ENCODE measurements at places on chromosomes 13 and 19. TPM values are rescaled to one million over a fixed set of nuclear protein-coding genes. Genes with fewer than 3 reads are reported as not detected.

The LIPE gene
- 9.7 TPM for total RNA-seq

The NR1H2 gene
- total RNA-seq = 75.2 TPM

The BRSK1 gene
- 1.3 TPM for total RNA-seq

The HAUS8 gene
- total RNA-seq = 14.1 TPM

The USHBP1 gene
- 0.67 TPM for total RNA-seq

The ANKLE1 gene
- 0.67 TPM for total RNA-seq

The ZNF738 gene
- 4.1 TPM for total RNA-seq

The MEIS3 gene
- total RNA-seq = 2.5 TPM

The CYP4F8 gene
- not detected for total RNA-seq

The PCDH20 gene
- 13.2 TPM for total RNA-seq

The CPT1C gene
- 1.5 TPM for total RNA-seq

The OR7D2 gene
- not detected for total RNA-seq

The MYADM gene
- 78.4 TPM for total RNA-seq

The KEAP1 gene
- 54.5 TPM for total RNA-seq

The SLC7A9 gene
- 0.73 TPM for total RNA-seq

DNA sequence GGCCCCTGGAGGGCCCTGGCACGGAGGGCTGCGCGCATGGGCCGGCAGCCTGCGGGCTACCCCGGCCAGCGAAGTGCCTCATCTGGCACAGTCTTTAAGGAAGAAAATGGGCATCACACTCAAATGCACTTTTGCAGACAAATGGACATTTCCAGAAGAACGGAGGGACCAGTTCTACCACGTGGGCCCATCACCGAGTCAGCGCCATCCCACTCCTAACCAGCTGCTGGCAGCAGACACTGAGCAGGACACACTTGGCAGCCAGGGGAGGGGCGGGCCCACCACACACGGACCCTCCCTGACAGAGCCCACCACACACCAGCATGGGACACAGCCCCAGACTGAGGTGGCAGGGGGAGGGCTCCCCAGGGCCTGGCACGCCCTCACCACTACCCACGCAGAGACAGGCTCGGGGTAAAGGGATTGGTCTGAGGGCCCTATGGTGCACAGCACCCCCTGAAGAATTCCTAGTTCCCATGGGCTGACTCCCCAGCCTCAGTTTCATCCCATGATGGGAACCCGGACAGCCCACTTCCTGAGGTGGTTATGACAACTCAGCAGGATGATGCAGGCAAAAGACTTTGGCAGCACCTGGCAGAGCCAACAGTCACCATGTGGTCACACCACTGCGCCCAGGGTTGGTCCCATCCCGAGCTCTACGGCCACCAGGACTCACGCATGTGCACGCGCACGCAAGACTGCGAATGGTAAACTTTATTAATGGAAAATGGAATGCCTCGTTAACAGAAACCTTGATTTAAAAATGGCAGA lies 18.7 kb upstream of the TINCR start:
- DNase-seq = no peak

GRCh38 chr13:20069956-20070355 lies 90.9 kb downstream of the GJA3 start:
- DNase-seq = no peak

GRCh38 chr19:291006-291521 lies at the start of gene PLPP2:
TSS of gene PLPP2 (minus strand) at chr19:291403. CDS start at chr19:291336, 67 bp downstream.
- peak; percentile 51 for DNase-seq

DNA sequence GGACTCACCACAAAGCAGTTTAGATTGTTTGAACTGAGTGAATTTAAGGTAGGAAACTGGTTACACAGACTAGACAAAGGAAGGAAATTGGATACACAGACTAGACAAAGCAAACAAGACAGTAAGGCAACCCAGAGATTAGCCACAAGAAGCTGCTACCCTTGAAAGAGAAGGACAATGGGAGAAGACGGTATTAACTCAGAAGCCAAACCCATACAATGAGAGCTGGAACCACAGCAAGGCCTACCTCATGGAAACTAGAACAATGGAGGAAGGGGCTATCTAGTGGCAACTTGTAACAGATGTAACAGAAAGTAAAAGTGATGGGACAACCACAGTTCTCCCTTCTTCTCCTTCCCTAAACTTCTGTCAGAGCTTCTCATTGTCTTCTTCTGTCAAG lies 410.9 kb upstream of the SPRY2 start:
- DNase-seq = no peak

DNA sequence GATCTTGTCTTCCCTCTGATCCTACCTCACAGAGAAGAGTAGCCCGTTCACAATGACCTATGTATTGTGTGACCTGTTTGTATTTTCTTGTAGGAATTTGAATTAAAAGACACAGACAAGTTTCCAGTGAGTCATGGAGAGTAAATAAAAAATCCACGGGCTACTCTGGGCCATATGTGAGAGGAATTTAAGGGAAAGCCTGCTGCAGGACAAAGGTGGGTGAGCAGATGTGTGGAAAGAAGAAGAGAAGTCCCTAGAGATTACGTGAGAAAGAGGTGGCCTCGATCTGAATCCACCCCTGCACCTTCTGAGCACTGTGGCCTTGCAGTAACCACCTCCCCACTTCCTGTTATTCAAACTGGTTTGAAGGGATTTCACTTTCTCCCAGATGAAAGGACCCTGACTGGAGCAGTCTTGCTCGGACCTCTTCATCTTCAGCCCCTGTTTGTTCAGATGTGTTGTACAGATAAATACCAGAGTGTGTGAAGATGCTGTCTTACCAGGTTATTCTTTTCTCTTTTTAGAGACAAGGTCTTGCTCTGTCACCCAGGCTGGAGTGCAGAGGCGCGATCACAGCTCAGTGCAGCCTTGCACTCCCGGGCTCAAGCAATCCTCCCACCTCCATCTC lies 205.4 kb downstream of the PDS5B start:
- DNase-seq = no peak

GRCh38 chr13:102687520-102687919 lies 7.3 kb downstream of the METTL21C start:
- no peak for DNase-seq

DNA sequence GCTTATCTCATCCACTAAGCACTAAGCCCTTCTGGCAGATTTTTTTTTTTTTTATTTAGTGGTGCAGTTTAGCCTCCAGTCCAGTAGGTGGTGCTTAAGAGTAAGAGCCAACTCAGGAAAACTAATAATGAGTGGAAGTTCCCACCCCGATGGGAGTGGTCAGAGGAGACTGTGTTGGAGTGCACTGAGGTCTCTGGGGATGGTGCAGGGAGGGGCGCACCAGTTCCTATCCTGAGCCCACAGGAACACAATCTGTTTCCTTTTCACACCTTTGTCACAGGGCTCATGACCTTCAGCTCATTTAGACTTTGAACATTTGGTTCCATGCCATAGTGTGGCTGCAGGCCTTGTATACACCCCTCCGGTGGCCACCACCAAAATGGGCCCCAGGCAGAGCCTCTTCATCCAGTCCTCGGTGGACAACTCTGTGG lies 367.4 kb downstream of the SPRY2 start:
- no peak for DNase-seq

GRCh38 chr19:16645140-16645539 lies 14.8 kb downstream of the SMIM7 start:
- no peak for DNase-seq

GRCh38 chr19:4035582-4035981 lies 28.0 kb downstream of the PIAS4 start:
- no peak for DNase-seq

- no peak for DNase-seq
Measured at GRCh38 chr13:98564204-98564603, 12.7 kb downstream of the STK24 start.

- no peak for DNase-seq
Measured at GRCh38 chr13:82370316-82370715, 1512.0 kb downstream of the SLITRK1 start.

- DNase-seq = no peak
Measured at GRCh38 chr19:38036707-38037611, 130.0 kb downstream of the SIPA1L3 start.

DNA sequence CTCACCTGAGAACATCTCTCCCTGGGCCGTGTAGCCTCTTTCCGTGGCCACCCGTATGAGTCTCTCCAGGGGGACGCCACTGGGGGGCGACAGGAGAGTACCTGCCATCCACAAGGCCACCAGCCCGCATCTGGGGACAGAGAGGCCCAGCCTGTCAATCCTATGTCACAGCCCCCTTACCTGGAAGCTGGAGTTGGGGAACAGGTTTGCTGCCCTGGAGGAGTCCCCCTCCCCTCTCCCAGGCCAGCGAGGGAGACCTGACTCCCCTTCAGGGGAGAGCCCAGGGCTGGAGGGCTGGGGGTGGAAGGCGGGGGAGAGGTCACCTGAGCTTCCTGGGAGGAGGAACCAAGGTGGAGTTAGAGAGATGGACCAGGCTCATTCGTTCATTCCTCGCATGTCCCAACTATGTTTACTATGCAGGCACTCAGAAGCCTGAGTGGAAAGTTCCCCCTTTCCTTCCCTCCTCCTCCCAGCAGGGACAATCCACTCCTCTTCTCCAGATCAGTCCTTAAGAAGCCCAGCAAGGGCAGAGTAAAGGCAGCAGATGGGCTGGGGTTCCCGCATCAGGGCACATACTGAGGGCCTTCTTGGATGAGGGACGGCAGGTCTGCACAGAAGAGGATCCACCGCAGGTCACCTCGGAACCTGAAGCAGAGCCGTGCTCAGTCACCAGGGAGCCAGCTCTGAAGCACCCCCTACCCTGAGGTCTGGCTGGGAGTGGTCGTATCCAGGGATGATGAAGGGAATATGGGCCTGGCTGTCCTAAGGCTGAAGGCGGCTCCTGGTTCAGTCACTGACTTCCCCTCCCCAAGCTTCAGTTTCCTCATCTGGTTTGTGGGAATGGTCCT lies 5.5 kb downstream of the ACTMAP start:
- DNase-seq = no peak

- DNase-seq = no peak
Measured at GRCh38 chr13:99354371-99354951, 47.3 kb upstream of the GPR183 start.

DNA sequence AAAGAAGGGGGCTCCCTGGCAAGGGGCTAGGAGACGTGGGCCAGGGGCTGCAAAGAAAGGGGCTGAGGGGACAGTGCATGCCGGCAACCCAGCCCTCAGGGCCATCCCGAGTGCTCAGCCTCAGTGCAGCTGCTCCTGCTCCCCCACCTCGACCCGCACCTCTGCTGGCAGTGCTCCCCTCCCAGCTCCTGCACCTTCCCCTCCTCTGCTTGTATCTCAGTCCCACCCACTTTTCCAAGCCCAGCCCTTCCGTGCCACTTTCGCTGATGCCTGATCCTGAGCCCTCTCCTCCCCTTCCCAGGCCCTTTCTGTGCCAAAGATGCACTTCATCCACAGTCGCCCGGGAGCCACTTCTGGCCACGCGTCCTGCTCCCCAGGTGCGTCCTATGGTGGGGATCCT lies 69.9 kb upstream of the KCTD15 start:
- DNase-seq = no peak

GRCh38 chr13:105363261-105364190 lies 1171.9 kb downstream of the EFNB2 start:
- no peak for DNase-seq

DNA sequence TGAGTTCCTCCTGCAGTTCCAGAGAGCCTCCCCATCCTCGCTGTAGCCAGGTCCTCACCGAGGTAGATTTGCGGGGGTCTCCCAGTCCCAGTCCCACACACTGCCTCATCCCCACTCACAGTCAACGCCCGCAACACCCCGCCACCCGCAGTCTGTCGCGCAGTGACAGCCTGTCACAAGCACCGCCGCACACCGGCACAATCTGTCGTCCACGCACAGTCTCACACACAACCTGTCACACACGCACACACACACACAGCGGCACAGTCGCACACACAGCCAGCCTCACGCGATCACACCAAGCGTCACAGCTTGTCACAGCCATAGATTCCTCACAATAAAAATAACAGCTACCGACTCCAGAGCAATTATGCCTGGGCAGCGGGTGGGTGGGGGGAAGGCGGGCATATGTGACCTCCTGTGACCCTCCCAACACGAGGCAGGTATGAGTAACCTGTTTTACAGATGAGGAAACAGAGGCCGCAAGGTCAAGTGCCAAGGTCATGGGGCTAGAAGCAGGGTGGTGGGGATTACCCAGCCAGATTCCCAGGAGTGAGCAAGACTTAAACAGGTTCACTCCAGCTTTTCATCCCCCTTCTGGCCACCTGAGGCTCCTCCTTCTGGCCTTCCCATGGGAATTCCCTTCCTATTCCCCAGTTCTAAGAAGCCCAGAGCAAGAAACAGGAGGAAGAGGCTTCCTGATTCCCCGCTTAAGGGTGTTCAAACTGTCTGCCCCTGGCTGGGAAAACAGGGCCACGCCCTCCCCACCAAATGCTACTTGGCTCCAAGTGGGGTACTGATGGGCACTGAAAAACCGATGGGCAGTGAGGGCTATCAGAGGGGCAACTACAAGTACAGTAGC lies 13.9 kb downstream of the NFIX start:
- DNase-seq = no peak

GRCh38 chr13:32047793-32048192 lies 16.2 kb downstream of the FRY start:
- DNase-seq = no peak

DNA sequence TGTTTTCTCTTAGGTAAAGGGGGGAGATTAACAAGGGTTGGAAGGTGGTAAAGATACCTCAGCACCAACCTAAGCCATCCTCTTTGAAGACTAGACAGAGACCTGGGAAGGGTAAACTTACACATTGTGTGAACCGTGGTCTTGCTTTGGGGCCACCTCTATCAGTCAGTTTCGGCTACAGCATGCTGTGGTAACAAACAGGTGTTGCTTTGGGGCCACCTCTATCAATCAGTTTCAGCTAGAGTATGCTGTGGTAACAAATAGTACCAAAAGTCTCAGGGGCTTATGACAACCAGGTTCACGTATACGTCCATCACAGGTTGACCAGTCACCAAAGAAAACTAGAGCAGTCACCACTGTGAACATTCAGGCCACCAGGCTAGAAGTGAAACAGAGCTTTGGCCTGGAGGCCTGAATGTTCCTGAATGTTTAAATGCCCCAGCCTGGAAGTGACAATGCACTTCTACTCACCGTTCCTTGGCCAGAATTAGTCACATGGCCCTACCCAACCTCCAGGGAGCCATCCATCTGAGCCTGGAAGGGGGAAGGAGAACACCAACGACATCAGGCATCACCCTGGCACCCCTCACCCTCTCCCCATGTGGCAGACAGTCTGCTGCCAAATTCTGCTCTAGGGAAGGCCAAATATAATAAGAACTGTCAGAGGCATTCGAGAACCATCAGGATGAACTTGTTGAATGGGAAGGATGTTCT lies 3.8 kb downstream of the FXYD7 start:
- DNase-seq = no peak

GRCh38 chr13:93672996-93673395 lies 446.4 kb downstream of the GPC6 start:
- no peak for DNase-seq

DNA sequence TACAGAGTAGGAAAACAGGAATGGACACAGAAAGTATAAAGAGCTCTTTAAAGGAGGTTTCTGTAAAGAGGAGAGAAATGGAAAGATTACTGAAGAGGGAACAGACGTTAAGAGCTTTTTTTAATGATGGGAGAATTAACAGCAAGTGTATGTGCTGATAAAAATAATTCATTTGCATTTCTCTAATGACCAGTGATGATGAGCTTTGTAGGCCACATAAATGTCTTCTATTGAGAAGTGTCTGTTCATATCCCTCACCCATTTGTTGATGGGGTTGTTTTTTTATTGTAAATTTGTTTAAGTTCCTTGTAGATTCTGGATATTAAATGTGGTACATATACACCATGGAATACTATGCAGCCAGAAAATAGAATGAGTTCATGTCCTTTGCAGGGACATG lies 40.0 kb downstream of the MYO16 start:
- DNase-seq = no peak
